OCI-M1 (cell line): ENCODE measurements at places on chromosomes 16 and 17.

DNA sequence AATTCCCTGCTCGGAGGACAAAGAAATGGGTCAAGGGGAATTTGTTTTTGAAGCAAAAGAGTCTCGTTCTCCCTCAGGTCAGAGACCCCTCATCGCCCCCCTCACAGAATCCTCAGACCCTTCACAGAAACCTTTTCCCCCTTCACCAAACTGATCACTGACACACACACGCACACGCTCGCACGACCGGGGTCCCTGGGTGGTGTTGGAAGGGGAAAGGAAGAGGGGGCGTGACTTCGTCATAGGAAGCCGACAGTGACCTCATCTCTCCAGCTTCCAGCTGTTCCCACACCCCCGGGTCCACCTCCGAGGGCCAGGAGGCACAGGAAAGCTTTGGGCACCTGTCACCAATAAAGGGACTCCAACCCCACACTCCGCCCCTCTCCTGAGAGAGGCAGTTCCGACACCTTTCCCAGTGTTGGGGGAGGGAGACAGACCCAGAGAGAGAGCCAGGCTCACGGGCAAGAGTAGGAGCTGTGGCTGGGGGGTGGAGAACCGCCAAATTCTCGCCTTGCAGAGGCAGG, 1.2 kb downstream of the ASGR1 start:
- peak; percentile 39 for DNase-seq

GRCh38 chr16:26952411-26952810, 114.3 kb upstream of the C16orf82 start:
- DNase-seq: no peak

DNA sequence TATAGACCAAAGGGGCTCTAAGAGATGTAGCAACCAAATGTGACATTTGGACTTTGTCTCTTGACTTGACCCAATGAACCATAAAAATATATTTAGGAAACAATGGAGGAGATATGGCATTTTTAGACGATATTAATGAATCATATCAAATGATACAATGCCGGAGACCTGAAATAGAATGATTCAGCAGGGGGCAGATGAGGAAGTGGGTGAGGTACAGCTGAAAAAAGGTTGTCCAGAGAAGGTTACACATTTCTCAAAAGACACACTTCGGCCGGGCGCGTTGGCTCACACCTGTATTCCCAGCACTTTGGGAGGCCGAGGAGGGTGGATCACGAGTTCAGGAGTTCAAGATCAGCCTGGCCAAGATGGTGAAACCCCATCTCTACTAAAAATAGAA, 16.5 kb upstream of the SNN start:
- no peak for DNase-seq

- DNase-seq: no peak
Observed at GRCh38 chr17:50203086-50203485, 1.7 kb upstream of the COL1A1 start.

DNA sequence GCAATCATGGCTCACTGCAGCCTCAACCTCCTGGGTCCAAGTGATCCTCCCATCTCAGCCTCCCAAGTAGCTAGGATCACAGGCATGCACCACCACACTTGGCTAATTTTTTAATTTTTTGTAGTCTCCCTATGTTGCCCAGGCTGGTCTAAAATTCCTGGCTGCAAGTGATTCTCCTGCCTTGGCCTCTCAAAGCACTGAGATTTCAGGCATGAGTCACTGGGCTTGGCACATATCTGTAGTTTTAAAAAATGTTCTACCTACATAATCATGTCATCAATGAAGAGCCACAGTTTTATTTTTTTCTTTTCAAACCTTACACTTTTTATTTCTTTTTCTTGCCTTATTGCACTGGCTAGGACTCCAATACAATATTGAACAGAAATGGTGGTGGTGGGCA, 33.1 kb upstream of the COL1A1 start:
- no peak for DNase-seq

DNA sequence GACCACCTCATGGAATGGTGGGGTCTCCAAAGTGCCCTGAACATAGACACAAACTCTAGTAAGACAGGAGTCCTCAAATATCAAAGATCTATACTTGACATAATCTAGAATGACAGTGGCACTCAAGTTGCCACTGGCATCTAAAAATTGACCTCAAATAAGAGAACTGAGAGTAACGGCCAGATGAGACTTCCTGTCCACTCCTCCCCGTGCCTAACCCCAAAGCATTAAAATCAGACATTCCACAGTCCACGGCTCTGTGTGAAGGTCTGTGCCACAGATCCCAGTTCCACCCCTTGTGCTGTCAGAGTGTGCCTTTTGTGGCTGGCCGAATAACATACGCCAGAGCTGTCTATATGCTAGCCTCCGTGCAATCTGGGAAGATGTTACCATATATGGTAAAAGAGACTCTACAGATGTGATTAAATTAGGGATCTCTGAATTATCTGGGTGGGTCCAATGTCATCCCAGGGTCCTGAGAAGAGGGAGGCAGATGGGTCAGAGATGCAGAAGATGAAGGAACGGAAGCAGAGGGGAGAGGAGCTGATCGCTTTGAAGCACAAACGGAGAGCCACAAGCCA, 21.0 kb upstream of the EVPL start:
- no peak for DNase-seq

GRCh38 chr16:86121374-86122010, 222.5 kb downstream of the IRF8 start:
- no peak for DNase-seq

DNA sequence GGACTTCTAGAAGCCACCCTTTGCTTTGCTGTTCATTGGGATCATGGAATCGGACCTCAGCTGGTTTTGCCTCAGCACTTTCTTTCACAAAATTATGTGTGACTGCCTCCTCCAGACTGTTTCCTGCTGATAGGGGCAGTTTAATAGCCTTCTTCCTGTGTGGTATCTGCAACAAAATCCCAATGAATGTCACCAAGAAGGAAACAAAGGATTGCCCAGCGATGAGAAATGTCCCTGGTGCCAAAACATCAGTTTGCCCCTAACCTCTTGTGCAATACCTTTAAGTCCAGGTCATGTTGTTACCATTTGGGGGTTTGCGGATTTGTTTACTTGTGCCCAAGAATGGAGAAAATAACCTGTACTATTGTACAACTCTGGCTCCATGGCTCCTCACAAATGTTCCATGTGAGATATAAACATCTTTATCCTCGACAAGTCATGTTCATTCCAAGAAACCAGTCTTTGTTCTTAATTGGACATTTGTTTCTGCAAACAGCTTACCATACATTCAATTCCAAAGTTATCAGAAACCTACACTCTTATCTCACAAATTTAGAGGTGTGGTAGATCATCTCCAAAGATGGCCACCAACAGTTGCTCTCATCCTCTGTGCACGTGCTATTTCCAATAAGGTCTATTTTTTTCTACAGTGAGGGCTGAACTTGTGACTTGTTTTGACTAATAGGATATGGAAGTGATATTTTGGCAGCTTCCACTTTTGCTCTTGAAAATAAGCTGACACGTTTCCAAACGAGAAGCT, 14.8 kb downstream of the TAC4 start:
- DNase-seq: peak; percentile 67

DNA sequence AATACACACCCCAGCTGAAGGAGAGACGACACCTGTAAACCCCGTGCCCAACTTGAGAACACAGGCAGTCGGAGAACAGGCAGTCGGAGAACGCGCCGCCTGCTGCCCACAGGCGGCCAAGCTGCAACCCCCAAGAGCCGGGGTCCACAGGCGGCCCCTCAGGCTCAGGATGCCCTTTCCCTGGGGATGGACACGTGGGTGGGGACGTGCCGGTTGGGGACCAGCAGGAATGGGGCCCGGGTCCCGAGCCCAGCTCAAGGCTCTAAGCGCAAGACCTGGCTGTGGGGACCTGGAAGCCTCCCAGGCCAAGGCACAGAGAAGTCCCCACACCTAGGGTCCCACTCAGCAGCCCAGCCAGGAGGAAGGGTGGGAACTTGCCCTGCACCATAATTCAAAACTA, 79.5 kb upstream of the GNG13 start:
- no peak for DNase-seq

GRCh38 chr16:29790183-29790948, at the start of gene KIF22:
KIF22 (plus strand) TSS chr16:29790751; CDS start chr16:29790760, 9 bp downstream.
- DNase-seq: peak; percentile 100

DNA sequence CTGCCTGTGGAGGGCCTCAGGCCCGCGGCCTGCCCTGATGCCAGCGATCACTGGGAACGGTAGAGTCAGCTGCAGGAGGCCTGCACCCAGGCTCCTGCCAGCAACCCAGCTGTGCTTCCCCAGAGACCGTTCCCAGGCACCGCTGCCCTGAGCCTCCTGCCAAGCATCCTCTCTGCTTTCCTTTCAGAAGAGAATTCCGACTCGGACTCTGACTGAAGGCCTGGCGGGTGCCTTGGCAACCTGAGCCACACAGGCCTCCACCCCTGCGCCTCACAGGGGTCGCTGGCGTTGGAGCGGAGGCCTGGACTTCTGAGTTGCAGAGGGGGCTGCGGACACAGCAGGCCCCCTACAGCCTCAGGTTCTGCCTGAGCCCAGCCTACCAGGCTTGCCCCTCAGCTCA, 7.9 kb downstream of the CMTM3 start:
- DNase-seq: no peak

- no peak for DNase-seq
Observed at GRCh38 chr16:1258225-1258600, 2.3 kb downstream of the TPSD1 start.

DNA sequence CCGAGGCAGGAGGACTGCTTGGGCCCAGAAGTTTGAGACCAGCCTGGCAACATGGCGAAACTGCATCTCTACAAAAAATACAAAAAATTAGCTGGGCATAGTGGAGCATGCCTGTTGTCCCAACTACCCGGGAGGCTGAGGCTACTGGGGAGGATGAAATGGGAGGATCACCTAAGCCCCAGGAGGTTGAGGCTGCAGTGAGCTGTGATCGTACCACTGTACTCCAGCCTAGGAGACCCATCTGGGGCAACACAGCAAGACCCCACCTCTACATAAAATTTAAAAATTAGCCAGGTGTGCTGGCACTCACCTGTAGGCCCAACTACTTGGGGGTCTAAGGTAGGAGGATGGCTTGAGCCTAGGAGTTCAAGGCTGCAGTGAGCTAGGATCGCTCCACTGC, 1.8 kb downstream of the PAM16 start:
- no peak for DNase-seq
